ENCODE measurements at places on chromosomes 1 and 21. TPM values are rescaled to one million over a fixed set of nuclear protein-coding genes. Genes with fewer than 3 reads are reported as not detected.

Gene RIPPLY3
- 0.07 TPM for polyA plus RNA-seq

Gene TTC39A
- 0.79 TPM for polyA plus RNA-seq

Gene AHCTF1
- polyA plus RNA-seq, result 8.9 TPM

Gene MRPS21
- polyA plus RNA-seq, result 76.6 TPM

Gene SLC2A1
- 208 TPM for polyA plus RNA-seq

Measured in IMR-90 (cell line).